Left lung (tissue), 14 donors: ENCODE measurements at places on chromosomes 7 and 10.

DNA sequence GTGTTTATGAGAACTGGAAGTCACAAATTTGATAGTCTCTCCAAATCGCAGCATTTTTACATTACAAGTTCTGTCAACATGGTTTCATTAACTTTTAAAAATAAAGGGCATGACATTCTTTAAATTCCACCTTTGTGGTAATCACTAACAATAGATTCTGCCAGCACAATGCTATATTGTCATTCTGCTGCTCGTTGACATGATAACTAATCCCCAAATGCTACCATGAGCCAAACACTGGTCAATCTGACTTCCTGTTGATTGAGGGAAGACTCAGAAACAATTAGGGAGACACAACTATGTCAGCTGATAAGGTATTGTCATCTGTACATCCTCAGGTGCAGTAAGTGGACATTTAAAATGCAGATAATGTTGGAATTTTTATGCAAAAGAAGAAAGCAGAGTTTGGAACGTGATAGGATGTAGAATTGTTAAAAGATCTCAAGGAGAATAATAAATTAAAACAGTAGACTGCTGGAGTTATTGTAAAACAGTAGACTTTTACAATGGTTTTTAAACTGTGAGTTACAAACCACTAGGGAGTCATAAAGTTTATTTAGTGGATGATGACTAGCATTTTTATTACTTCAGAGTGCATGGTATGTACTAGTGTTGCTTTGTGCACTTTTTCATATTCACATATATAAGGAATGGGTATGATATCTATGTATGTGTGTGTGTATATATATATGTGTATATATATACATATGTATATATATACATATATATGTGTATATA is 126.4 kb upstream of the DKK1 start:
- DNase-seq: no peak

DNA sequence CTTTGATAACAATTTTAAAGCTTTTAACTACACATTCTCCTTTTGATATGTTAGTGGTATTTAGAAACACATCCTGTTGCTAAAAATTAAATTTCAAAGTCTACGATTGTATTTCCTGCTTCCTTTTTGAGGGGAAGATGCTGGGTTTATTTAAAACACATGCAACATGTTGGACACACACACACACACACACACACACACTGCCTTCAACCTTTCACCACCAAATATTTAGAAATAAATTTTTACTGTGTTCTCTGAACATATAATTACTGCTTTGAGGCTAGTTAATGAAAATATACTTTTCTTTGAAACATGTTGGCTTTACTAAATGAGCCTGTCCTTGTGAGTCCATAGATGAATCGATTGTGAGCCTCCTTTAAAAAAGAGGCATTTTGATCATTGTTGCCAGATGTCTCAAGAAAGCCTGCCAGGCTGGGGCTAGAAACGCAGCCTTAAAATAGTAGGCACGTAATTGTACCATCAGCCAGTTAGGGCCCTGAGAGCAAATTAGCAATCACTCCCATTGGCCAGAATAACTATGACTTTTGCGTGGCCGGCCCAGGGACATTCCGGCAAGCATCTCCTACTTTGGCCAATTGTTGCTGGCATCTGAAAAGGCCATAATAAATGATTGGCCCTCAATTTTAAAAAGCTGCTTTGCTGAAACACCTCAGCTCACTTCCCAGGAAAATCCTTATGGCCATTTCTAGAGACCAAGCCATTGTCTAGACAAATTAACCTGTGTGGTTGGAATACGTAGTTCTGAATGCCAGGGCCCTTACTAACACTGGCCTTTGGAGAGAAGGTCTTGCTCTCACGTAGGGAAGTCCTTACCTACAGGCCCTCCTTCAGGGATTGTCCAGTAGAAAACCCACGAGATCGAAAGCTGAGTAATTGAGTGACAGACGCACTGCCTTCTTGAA is 9.9 kb upstream of the TEX36 start:
- no peak for DNase-seq

- no peak for DNase-seq
These were observed 31.9 kb downstream of the ARL4A start for GRCh38 chr7:12719141-12719919.

DNA sequence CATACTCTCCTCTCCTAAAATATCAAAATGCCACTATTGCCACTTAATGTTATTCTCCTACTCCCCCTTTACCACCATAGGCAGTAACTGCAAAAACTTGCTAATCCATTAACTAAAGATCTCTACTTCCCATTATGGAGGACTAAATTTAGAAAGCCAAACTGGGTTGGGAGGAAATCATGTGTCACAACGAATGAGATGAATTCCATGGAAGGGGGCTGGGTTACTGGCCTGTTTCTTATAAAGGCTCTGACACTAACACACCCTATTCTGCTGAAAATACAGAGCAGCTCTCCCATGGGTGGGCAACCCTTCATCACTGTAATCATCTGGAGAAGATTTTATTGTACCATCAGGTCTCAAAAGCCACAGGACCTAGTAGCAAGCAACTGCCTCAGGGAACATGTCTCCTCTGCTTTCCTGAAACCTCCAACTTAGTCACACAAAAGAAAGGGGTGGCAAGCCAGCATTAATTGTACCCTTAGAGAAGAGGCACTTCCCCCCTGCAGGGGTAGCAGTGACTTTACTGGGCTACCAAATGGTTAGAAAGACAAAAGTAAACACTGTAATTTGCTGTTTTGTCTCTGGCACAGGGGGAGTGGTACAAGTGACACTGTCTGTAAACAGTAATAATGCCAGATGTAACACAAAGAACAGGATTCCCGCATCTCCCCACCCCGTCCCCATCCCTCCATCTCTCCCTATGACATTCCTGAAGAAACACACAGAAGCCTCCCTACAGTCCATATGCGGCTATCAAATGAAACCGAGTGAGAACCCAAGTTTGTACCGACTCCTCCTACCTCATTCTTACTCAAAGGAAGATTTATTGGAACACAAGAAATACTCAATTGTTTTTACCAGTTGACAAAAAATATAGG is 81.6 kb downstream of the ARMH3 start:
- DNase-seq: no peak

DNA sequence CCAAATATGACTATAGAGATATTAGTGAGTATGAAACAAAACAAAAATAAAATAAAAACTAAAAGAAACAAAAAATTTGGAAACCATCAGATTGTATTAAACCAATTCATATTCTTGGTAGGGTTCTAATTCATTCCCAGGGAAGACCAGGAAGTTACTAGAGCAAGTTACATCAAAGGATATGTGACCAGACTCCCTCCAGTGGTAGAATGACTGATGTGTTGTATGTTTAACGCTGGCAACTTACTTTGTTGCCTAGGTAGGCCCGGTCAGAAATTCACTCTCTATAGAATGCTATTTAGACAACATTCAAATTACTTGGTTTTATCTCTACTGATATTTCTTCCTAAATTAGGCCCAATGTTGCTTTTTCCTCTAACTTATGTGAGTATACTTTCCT is 5.2 kb downstream of the PHYHIPL start:
- no peak for DNase-seq

- no peak for DNase-seq
These were observed 123.8 kb downstream of the PTEN start for GRCh38 chr10:87987206-87987605.

DNA sequence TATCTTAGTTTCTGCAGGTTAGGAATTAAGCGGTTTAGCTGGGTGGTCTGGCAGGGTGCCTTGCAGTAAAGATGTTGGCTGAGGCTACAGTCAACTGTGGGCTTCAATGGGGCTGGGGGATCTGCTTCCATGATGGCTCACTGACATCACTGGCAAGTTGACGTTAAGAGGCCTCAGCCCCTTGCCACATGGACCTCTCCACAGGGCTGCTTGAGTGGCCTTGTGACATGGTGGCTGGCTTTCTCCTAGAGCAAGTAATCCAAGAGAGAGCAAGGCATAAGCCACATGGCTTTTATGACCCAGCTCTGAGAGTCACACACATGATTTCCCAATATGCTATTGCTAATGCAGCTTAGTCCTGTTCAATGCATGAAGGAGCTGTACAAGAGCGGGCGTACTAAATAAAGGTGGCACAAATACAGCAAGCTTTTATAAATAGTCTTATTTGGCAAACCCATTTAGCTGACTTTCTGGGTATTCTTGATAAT is 109.1 kb downstream of the SEPTIN7 start:
- DNase-seq: no peak

GRCh38 chr7:50342616-50343114 is 38.1 kb downstream of the IKZF1 start:
- DNase-seq: no peak

- DNase-seq: no peak
These were observed 107.2 kb upstream of the FAM133B start for GRCh38 chr7:92697414-92697813.

GRCh38 chr7:88458279-88458678 is 151.6 kb upstream of the STEAP4 start:
- DNase-seq: no peak

DNA sequence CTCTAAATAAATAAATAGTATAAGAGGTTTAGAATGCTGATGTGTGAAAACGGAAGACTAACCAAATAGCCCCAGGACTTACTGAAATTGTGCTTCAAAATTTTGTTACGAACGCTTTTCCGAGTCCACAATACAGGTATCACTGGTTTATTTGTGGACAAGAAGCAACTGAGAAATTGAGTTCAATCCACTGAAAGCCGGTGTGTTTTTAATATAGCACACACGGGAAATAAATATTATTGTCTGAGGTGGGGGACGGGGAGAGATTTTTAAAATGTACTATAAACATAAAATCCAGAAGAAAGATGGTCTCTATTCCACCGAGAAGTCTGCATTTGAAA is 598 bp downstream of the SLC16A12 start:
- no peak for DNase-seq
